C1 segment of cervical spinal cord (tissue), 14 donors: ENCODE measurements at places on chromosomes 2 and 18.

DNA sequence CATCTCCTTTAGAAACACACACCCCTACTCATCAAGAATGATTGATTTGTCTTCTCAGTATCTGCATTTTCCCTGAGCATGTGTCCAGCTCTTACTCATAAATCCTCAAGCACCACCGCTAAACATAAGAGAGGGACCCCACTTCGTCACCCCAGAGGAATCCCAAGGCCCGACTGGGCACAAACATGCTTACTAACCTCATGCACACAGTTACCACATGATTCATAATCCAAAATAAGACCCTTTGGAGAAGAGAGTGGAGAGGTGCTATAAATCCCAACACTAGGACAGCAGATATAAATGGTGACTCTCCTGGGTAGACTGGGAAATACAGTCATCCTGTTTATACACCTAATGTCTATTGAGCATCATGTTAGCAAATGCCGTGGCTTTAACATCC, 843.2 kb upstream of the ID2 start:
- DNase-seq: no peak

GRCh38 chr2:177688844-177689243, 296.3 kb downstream of the AGPS start:
- DNase-seq: no peak

GRCh38 chr2:240816584-240817495, 3.2 kb downstream of the KIF1A start:
- no peak for DNase-seq

DNA sequence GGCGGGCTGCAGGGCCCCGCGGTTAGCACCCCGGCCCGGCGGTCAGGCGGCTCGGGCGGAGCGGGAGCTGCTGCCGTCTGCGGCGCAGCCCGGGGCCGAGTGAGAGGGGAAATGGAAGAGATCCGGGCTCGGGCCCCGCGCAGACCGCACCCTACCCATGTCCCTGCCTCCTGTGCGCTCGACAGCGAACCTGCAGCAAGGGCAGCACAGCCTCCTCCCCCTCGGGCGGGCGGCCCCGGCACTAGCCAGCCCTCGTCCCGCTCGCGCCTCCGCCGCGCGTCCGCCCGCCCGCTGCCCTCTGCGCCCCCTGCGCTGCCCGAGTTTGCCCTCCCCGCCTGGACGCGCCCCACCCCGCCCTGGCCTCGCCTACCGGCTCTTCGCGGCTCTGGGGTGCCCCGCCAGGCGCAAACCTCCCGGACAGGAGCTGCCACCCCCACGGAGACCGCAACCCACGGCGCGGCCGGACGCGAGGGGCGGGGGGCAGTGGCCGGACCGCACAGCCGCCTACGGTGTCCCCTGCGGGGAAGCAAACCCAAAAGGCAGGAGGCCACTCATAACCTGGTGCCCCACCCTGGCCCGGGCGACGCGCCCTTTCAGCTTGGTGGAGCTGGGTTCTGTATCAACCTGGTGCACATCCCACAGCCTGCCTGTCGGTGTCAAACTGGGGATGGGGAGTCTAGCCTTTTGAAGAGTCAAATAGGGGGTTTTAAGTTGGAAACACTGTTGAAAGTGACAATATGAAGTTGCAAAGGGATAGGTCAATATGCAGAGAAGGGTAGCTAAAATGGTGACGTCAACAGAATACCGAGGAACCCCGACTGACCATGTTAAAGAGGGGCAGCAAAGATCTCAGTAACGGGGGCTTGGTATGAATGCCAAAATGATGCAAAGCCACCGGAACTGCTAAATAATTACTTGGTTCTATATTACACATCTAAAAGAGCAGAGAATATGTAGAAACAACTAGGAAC, at the start of gene IHH:
Gene IHH, minus strand, starts transcription at position 101 of the 971 bp plus-strand sequence. CDS start 454 bp downstream, outside the sequence.
- no peak for DNase-seq

DNA sequence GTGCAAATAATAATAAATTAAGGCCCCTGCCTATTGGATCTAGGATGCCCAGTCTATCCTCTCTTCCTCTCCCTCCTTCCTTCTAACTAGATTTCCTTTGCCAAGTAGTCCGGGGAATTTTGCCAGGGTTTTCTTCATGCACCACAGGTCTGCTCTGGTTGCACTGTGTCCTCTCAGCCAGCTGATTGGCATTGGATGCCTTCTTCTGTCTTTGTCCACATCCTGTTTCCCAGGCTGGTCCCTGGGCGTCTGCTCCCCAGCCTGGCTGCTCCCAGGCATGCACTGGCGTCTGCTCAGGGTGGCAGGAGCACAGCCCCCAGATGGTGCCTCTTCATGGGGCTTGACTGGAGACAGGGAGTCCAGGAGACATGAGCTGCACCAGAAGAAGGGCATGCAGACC, 66.4 kb downstream of the GALR1 start:
- no peak for DNase-seq
